ENCODE measurements at places on chromosomes 2 and 18.

DNA sequence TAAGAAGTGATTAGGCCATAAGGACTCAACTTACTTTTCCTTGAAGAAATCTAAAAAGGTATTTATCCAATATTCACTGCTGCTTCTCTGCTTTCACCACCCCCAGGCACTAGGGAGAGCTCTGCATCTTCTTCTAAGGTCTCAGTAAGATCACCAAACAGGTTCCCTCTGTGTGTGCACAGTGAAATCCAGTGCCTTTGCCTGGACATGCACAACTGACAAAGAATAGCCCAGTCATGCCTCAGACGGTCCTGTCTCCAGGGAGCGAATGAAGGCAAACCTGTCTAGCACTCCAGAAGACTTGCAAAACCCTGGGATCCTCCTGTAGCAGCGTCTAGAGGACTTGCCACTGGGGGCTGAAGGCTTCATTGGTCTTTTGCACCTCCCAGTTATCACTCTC is 344.5 kb upstream of the LRATD1 start:
- DNase-seq: no peak

- no peak for DNase-seq
These were observed 205.1 kb downstream of the NDUFA10 start for GRCh38 chr2:239819974-239820555.

- DNase-seq: no peak
These were observed 26.7 kb upstream of the ALPP start for GRCh38 chr2:232351686-232352510.

DNA sequence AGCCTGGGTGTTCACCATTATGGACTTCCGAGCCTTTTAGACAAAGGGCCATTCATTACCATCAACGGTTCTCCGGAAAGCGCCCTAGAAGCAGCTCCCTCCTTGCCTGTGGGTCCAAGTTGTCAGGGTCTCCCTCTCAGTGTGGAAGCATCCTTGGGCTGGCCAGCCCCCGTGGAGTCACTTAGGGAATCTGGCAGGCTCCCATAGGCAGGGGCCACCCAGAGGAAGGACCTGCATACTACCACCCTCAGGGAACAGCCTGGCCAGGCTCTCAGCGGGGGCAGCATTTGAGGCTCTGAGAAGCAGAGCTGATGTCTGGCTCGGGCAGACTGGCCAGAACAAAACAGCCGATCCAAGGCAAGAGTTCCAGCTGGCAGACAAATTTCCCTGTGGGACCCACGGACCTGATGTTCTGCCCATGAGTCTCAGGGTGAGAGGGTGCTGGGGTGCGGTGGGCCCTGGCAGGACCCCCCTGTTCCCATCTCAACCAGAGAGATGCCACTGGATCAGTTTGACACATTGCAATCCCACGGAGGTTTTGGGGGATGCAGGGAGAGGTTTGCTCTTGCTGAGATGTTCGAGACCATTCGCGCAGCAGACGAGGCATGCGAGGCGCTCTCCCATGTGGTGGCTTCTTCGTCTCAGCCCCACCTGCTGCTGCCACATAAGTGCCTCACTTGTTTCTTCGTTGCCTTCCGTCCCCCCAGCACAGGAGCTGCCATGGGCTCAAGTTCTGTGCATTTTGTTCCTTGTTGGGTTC is 56.9 kb downstream of the ACKR3 start:
- DNase-seq: no peak

DNA sequence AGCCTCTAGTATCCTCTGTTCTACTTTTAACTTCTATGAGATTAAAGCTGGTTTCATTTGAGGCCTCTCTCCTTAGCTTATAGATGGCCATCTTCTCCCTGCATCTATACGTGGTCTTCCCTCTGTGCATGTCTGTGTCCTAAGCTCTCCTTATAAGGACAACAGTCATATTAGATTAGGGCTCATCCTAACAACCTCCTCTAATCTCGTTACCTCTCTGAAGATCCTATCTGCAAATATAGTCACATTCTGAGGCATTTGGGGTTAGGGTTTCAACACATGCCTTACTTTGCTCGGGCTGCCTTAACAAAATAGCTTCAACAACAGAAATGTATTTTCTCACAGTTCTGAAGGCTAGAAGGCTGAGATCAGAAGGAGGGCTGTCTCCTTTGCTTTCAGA is 11.6 kb upstream of the APOB start:
- no peak for DNase-seq

GRCh38 chr2:222698276-222698675 is 26.8 kb downstream of the MOGAT1 start:
- no peak for DNase-seq

GRCh38 chr2:45664635-45665261 is 13.3 kb downstream of the PRKCE start:
- no peak for DNase-seq

DNA sequence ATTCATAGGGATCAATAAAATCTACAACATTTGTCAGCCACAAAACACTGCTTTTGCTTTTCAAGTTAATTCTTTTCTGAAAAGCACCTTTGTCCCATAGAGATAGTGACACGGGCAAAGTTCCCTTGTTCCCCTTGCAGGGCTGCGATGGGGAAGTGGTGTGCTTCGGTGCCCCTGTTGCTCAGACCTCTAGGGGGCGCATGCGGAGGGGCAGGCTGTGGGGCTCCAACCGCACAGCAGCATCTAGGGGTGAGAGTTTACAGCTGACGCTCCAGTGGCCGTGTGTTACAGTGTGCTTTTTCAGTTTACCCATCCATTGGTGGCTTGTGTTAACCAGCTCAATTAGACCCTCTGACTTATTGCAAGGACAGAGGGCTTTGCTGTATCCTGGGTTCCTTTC is 1432.2 kb upstream of the ACVR2A start:
- DNase-seq: no peak

- DNase-seq: peak; percentile 54
These were observed 26.9 kb upstream of the INSIG2 start for GRCh38 chr2:118061135-118061955.

DNA sequence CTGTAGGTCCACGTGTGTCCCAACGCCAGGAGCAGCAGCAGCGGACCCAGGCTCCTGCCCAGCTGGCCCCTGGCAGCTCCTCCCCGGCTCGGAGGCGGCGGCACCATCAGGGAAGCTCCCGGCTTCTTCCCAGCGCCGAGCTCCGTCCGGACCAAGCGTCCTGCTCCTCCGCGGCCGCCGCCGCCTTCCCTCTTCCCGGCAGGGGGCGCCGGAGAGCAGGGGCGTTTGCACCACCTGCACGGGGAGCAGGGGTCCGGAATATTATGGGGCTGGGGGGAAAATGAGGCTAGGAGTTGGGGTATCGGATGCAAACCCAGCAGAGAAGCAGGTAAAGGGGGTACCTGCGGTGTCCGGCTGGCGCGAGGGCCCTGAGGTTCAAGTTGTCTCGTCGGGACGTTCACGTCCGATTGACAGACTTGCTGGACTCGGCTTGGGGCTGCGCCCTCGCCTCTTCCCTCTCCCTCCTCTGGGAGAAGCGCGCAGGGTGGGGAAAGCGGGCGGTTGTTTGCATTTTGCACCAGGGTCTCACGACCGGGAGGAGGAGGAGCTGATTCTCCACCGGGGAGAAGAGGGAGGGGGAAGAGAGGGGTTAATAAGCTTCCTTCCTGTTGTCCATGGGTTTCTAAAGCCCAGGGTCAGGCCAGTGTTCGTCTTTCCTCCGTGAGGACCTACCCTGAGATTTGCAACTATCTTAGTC is at the start of gene CCBE1:
Gene CCBE1, minus strand, starts transcription at position 188 of the 697 bp plus-strand sequence.
- DNase-seq: peak; percentile 78

- DNase-seq: no peak
These were observed 87.3 kb downstream of the ACOXL start for GRCh38 chr2:110819711-110820110.
